ENCODE measurements at places on chromosomes 3 and 15.

DNA sequence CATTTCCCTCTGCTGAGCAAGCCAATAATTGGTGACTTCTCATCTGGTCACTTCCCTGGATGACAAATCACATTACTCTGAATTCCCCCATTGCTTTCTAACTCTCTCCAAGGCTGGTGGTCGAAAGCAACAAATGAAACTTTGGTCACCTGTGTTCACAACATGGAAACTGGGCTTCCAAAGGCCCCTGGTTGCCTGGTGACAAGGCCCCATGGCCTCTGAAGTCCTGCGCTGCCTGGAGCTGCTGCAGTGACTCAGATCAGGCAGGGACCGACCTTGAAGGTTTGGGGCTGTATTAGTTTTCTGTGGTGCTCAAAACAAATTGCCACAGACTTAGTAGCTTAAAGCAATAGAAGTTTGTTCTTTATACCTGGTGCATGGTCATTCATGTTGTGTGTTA lies 345.3 kb downstream of the WDR72 start:
- DNase-seq, result no peak

GRCh38 chr3:72811571-72811970 lies 36.7 kb downstream of the SHQ1 start:
- DNase-seq, result no peak

GRCh38 chr15:65792988-65793817 lies 1.1 kb upstream of the DENND4A start:
- DNase-seq, result no peak

- no peak for DNase-seq
These were observed 30.3 kb upstream of the CPOX start for GRCh38 chr3:98623572-98624280.

GRCh38 chr15:39589815-39590644 lies 9.2 kb downstream of the THBS1 start:
- no peak for DNase-seq

- DNase-seq, result no peak
These were observed 25.7 kb downstream of the EEFSEC start for GRCh38 chr3:128178782-128179483.

- no peak for DNase-seq
These were observed 279.5 kb upstream of the NECTIN3 start for GRCh38 chr3:110791995-110792686.

DNA sequence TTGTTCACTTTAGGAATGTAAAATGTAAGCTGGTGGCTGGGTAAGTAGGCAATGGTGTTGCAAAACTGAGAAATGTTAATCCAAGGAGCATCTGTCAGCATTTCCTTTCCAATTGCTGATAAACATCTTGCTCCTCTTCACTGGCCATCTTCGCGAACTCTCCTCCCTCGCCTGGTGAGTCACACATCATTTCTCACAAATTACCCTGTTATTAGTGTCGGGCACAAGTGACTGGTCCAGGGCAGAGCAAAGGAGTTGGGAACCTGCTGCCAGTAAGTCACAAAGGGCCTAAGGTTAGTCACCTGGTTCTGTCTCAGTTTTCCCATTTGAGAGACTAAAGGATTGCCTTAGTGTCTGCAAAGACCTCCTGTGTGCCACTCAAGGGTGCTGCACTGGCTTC lies 13.0 kb downstream of the CERS3 start:
- no peak for DNase-seq

GRCh38 chr15:74193905-74194304 lies 8.7 kb downstream of the STRA6 start:
- DNase-seq, result no peak

DNA sequence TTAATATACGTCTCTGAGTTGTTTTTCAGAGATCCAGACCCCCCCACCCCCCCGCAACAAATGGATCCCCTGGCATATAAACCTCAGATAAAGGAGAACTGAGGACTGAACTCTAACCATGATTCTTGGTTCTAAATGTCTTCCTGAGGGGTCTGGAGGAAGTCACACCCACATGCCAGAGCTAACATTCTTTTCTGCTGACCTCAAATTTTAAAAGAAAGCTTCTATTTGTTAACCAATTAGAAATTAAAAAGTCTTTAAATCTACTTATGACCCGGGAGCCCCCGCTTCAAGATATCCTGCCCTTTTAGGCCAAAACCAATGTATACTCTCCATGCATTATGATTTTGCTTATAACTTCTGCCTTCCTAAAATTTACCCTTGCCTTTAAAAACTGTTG lies 188.3 kb downstream of the ECT2 start:
- no peak for DNase-seq

DNA sequence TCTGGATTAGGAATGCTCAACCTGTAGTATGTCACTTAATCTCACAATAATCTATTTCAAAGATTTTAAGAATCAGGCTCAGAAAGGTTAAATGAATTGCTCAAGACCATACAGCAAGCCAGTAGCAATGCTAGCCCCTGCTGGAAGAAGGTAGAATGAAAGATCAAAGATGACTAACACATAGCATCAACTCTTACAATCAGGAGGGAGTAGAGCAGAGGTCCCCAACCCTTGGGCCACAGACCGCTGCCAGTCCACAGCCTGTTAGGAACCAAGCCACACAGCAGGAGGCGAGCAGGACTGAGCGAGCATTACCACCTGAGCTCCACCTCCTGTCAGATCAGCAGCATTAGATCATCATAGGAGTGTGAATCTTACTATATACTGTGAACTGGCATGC lies 15.5 kb upstream of the GATM start:
- DNase-seq, result no peak

DNA sequence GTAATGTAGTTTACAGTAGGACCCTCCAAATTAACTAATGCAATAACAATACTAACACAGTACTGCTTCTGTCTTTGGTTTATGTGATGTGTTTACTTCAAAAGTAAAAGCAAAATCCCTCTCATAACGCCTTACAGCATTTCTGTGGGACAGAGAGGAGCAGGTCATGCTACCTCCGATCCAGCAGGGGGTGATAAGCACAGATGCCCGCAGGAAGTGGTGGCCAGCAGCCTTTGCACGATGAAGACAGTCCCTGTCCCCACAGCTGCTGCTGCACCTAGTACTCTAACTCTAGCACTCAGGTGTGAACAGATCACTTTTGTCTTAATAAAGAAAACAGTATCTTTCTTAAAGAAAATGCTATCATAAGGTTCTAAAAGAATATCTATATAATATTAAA lies 38.3 kb downstream of the ANO10 start:
- no peak for DNase-seq
